Activated CD4-positive, alpha-beta T cell treated with anti-CD3 and anti-CD28 coated beads, Interleukin-2, amount 50 U/mL, for 48 hours (primary cell): ENCODE measurements at places on chromosomes 6 and 20.

DNA sequence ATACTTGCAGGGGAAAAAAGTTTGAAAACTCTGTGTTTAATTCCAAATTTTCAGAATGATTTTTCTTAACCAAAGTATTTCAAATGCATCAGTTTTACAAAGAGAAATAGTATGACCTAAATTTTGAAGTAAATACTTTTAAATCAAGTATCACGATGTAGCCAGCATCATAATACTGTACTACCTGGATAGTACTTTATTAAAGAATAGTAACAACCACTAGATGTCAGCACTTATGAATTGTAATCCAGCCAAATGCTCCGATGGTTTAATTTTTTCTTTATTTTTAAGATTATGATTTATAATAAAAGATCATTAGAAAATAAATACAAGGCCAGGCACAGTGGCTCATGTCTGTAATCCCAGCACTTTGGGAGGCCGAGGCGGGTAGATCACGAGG is 37.2 kb upstream of the HACE1 start:
- no peak for DNase-seq

- no peak for DNase-seq
These were observed 59.5 kb upstream of the ADGRG6 start for GRCh38 chr6:142242269-142242668.

GRCh38 chr6:154140743-154141142 is 101.7 kb downstream of the OPRM1 start:
- no peak for DNase-seq

- no peak for DNase-seq
These were observed 220.0 kb upstream of the FOXQ1 start for GRCh38 chr6:1091900-1092299.

DNA sequence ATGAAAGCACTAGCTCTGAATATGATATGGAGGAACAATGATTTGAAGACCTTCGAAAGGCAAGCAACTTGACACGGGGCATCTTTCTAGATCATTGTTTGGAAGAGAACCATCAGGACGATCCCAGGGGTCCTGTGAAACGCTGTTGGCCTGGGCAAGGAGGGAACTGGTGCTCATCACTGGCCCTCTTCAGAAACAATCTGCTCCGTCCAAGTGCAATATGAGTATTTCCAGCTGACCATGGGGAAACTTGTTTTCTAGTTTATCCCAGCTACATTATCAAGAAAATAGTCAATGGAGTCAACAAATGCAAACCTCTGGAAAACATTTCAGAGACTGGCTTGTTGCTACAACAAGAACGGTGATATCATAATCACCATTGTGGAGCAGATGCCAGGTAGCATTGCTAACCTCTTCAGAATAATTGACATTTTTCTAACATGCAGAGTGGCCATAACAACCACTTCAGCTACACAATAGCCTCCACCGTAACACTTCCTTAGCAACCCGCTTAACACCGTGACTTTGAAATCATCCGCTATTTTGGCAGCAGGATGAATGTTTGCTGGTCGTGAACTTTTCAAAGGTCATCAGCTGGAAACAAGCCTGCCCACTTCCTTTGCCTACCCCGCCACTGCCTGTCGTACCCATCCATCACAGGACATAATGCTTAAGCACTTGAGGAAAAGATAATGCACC is 112.0 kb upstream of the PDE10A start:
- DNase-seq: no peak
